HepG2 (cell line): ENCODE measurements at places on chromosomes 11 and 22. TPM values are rescaled to one million over a fixed set of nuclear protein-coding genes. Genes with fewer than 3 reads are reported as not detected.

HTR3B gene
- 1.7 and 2.2 TPM in 2 replicates for total RNA-seq

- no peak for DNase-seq
Observed at GRCh38 chr11:1194977-1195681, 27.7 kb upstream of the MUC5B start.

GRCh38 chr11:57668434-57668782, 494 bp downstream of the ZDHHC5 start:
- DNase-seq = no peak

DNA sequence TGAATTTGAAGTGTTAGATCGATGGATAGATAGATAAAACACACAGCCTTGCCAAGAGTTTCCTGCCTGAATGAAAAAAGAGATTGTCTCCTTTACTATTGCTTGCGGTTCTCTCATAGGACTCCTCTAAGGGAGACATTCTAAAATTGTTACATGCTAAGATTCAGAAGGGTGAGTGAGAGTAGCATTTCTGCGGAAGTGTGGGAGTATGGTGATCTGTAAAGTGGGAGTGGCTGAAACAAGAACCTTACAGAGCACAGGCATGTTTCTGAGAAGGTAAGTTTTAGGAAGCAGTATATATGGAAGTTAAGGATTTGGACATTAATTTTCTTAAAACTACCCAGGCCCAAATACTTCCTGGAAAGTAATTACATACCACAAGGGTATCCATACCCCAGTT, 139.6 kb downstream of the TRIM44 start:
- DNase-seq = no peak

GRCh38 chr11:76077575-76078150, 128.6 kb downstream of the WNT11 start:
- no peak for DNase-seq

GRCh38 chr11:62217191-62217748, 8.8 kb downstream of the SCGB2A1 start:
- peak; percentile 19 for DNase-seq
